AG04450 (cell line): ENCODE measurements at places on chromosomes 16 and 17.

DNA sequence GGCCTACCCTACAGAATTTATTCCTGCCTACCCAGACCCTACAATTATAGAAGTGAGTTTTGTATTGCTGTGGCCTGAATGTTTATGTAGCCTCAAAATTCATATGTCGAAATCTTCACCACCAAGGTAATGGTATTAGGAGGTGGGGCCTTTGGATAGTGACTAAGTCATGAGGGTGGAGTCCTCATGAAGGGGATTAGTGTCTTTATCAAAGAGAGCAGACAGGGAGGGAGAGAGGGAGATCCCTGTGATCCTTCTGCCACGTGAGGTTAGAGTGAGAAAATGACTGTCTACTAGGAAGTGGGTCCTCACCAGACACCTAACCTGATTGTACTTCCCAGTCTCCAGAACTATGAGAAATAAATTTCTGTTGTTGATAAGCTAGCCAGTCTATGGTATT, 981 bp upstream of the DUXB start:
- DNase-seq, result no peak

DNA sequence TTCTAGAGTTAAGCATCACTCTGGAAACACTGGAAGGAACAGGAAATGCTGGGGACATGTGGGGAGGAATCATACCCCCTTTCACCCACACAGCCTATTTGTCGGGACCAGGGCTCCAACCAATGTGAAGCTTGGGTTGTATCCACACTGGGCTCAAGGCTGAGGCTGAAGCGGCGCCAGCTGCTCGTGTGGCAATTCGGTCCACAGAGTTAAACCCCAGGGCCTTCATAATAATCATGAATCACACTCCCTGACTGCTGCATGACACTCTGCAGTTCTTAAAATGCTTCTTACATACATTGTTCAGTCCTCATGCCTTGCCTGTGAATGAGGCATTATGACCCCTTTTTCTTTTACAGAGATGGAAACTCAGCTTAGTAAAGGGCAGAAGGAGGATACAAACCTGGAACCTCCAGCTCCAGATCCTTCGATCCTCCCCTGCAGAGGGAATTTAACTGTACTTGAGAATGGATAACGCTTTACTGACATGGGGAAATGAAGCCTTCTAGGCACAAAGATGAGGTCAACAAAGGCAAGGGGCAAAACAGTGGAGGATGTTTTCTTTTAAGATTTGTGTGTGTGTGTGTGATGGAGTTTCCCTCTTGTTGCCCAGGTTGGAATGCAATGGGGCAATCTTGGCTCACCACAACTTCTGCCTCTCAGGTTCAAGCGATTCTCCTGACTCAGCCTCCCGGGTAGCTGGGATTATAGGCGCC, 72.7 kb downstream of the SOX9 start:
- no peak for DNase-seq

- no peak for DNase-seq
Observed at GRCh38 chr17:231966-232807, 50.7 kb upstream of the DOC2B start.

DNA sequence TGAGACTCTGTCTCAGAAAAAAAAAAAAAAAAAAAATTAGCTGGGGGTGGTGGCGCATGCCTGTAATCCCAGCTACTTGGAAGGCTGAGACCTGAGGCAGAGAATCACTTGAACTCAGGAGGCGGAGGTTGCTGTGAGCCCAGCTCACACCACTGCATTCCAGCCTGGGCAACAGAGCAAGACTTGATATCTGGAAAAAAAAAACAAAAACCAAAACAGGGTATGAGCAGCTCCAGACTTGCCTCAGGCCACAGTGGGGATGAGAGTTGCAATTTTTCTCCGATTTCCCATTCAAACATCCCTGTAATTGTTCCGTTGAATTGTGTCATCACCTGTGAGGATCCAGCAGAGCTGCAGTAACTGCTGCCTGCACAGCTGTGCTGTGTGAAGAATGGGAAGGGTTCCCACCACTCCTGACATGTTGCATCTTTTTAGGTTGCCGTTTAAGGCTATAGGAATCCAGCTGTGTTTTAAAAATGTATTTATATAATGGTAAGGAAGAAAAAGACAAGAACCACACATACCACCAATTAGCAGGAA, 150.0 kb downstream of the VPS53 start:
- DNase-seq, result no peak

- DNase-seq, result no peak
Observed at GRCh38 chr16:74984194-74984528, 762 bp downstream of the WDR59 start.

DNA sequence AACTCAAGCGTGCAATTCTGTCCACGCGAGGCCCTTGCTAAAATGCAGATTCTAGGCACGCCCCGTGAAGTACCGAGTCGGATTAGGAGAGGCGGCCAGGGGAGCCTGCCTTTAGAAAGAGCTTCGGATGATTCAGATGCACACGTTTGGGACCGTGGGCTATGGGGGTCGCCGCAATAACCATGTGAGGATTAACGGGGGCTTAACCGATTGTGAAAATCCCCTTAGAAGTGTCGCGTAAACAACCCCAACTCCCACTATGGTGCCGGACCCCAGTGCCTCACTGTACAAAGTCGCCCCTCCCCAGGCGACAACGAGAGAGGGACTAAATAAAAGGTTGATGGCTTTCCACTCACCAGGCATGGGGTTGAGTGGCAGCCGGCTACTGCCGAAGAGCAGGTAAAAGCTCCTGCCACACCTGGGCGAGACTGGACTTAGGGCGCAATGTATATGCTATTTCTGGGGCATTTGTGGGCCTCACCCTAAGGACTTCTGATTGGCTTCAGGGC, 635 bp upstream of the SP2 start:
- DNase-seq, result no peak

GRCh38 chr16:84924331-84925091, 86.8 kb downstream of the ZDHHC7 start:
- DNase-seq, result no peak

GRCh38 chr17:2064980-2065785, 10.3 kb downstream of the HIC1 start:
- no peak for DNase-seq

- no peak for DNase-seq
Observed at GRCh38 chr17:18109935-18110485, 1.5 kb downstream of the MYO15A start.

GRCh38 chr17:3843935-3844516, 2.0 kb downstream of the NCBP3 start:
- DNase-seq, result no peak

DNA sequence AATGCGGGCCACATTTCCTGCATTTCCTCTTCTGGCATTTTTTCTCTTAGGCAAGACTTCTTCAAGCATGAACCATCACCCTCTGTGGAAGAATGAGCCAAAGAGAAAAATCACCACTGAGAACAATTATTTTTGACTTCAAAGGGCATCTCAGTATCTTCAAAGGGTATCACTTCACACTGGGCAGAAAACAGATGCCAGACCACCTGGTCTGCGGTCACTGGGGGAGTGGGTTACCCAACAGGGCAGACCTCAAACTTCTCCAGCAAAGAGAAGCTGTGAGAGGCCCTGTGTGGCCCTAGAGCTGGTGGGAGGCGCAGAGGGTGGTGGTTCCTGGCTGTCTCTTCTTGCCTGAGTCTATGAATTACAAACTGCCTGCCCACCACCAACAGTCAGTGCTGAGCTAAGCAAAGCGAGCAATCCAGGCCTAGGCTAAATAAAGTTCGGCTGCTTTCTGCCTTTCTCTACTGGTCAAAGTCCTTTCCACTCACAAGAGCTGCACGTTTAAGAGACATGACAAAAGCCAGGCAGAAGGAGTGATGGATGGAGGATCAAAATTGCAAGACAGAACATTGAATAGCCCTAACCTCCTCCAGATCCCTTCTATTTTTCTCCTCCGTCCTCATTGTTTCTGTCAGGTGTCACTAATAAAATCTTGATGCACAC, 602.7 kb upstream of the CDH5 start:
- no peak for DNase-seq

DNA sequence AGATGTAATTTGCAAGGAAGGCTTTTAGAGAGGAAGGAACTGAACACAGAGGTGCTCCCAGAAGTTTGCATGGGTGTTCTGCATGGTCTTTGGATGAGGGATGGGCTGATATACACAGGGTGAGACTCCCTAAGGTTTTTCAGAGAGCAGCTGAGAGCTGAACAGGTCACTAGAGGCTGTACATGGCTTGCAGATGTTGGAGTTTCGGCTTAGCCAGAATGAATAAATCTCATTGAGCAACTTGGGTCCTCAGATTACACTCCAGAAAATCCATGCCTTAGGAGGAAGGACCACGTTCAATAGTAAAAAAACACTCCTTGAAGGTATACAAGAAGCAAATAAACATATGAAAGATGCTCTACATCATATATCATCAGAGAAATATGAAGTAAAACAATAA, 7.5 kb upstream of the ITGB3 start:
- DNase-seq, result no peak

- DNase-seq, result no peak
Observed at GRCh38 chr17:40410082-40410481, 7.6 kb downstream of the TOP2A start.

DNA sequence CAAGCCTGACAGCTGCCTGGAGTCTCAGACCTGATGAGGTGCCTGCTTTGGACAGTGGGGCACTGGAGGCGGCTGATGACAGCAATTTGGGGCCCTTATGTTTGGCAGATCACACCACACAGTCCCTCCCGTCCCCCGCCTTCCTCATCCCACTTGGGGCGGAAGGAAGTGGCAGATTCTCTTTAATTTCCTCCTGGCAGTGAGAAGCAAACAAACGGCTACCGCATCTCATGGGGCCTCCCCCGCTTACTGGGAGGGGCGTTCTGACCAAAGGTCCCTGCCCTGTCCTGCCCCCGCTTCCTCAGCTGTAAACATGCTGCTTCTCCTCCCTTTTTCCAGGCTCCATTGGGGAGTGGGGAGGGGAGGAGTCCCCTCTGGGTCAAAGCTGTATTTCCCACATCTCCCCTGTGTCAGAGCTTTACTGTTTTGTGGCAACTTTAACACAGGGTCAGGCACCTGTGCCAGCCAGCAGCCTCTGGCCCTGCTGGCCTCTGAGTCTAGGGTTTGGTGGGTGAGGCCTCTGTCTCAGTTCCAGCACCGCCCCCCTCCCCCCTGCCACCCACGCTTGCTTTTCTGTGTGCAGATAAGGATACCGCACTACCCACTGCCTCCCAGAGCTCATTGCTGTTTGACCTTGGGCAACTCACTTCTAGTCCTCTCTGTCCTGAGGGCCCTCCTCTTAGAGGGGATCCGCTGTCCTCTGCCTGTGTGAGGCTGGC, 5.4 kb upstream of the NFATC3 start:
- DNase-seq, result no peak

DNA sequence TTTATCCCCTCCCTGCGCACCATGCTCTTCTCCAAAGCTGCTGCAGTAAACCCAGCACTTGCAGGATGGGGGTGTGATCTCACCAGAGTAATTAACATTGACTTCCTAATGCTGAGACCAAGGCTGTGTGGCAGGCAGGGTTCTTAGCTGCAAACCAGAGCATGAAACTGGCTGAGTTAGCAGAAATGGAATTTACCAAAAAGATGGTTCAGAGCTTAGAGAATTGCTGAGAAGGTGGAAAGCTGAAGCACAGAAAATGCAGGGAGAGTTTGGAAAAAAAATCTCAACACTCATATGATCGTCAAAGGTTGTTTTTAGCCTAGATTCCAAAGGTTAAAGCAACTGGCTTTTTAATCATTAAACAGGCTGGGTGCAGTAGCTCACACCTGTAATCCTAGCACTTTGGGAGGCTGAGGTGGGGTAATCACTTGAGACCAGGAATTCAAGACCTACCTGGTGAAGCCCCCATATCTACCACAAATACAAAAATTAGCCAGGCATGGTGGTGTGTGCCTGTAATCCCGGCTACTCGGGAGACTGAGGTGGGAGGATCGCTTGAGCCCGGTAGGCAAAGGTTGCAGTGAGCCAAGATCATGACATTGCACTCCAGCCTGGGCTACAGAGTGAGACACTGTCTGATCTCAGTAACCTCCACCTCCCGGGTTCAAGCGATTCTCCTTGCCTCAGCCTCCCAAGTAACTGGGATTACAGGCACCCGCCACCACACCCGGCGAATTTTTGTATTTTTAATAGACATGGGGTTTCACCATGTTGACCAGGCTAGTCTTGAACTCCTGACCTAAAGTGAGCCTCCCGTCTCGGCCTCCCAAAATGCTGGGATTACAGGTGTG, 6.0 kb upstream of the TXNDC11 start:
- DNase-seq, result no peak

DNA sequence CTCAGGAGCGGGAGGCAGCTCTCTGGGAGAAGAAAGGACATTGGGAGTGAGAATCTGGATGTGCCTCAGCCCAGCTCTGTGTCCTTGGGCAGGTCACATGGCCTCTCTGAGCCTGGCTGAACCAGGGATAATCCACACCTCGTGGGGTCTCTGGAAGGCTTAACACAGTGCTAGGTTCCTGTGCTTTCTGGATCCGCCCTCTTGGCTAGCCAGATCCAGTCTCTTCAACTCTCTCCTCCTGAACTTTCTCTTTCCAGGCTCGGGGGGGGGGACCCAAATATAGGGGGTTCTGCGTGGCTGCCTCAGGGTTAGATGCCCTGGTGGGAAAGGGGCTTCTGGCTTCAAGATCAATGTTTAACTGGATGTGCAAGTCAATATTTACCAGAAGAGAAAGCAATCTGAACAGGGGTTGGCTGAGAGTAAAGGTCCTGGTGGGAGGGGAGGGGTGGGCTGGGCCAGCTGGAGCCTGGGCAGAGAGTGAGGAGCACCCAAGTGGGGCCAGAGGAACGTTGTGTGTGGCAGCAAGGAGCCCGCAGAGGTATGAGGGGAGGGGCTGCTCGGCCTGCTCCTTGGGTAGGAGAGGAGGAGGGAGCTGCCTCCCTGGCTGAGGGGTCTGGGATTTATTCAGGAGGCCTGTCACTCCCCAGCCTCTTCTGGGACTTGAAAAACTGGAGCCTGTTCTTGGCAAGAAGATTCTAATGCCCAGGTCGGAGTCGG, at the start of gene SERPINF2:
Gene SERPINF2 (plus strand): TSS at position 501 of the 717 bp plus-strand sequence. CDS start 2,125 bp downstream, outside the sequence.
- no peak for DNase-seq

DNA sequence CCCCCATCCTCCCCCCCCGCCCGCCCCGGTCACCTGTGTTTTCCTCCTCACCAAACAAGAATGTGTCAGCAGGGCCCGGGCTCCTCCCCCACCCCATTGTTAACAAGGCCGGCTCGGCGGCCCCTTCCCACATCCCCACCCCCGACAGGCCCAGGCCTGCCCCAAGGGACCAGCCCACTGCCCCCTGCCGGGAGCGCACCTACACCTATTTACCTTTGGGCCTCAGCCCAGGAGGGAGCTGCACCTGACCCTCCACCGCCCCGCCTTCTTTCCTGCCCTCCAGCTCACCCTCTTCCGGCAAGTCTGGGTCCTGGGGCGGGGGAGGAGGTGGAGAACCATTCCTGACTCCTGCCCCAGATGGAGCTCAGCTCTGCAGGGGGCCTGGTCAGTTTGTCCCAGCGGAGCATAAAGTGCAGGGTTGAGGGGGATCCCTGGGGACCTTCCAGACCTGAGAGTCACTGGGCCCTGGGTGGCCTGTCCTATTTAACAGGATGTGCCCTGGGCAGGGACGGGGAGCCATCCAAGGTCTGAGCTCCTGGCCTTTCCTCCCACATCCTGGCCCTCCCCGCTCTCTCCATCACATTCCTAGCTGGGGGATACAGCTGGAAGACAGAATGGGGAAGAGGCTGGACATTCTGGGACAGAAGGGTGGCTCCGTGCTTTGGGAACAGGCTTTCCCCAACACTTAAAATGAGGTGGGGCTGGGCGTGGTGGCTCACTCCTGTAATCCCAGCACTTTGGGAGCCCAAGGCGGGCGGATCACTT, 8.3 kb downstream of the FOXJ1 start:
- DNase-seq, result no peak

- DNase-seq, result no peak
Observed at GRCh38 chr16:86011532-86011931, 112.6 kb downstream of the IRF8 start.
